Stimulated activated CD8-positive, alpha-beta memory T cell treated with anti-CD3 and anti-CD28 coated beads, Interleukin-15, amount 100 ng/mL, for 1 hour (primary cell): ENCODE measurements at places on chromosomes 1 and 21.

GRCh38 chr1:7785108-7785507 lies 1.0 kb downstream of the PER3 start:
- DNase-seq, result no peak

DNA sequence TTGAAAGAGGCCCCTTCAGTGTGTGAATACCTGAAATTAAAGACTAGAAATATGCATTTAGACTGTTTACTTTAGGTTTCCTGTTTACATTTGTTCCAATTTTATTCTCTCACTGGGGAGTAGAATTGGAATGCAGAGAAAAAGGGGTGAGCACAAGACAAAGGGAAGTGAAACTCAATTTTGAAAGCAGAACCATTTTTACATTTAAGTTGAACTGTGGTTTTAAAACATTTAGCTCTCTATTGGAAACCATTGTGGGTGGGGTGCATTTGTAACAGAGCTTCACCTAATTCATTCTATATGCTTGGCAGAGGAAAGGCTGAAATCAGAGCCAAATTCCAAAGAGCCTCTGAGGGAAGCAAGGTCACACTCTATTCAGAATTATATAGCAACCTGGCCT lies 235.3 kb upstream of the C1orf105 start:
- no peak for DNase-seq

GRCh38 chr21:42237577-42237976 lies 18.6 kb downstream of the ABCG1 start:
- no peak for DNase-seq

GRCh38 chr1:227796359-227796915 lies 19.0 kb upstream of the PRSS38 start:
- DNase-seq, result no peak

DNA sequence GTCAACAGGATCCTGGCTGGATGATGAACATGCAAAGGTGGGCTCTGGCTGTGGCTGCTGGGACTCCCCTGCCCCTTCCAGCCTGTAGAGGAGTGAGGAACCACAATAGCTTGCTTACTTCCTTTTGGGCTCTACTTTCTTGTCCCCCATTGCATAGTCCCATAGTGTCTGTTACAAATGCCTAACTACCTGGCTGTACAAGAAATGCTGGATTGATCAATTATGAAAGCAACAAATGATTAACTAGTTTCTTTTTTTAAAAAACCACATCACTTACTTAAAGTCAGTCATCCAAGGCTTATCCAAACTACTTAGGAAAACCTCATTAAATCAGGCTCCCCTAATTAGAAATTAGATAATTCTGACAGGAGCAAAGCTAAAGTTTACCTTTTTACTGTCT lies 514.1 kb upstream of the PKN2 start:
- DNase-seq, result no peak
